ENCODE measurements at places on chromosomes 16 and 17.
A peak's percentile ranks its signal among the peaks of the same experiment; 100 is the strongest.

DNA sequence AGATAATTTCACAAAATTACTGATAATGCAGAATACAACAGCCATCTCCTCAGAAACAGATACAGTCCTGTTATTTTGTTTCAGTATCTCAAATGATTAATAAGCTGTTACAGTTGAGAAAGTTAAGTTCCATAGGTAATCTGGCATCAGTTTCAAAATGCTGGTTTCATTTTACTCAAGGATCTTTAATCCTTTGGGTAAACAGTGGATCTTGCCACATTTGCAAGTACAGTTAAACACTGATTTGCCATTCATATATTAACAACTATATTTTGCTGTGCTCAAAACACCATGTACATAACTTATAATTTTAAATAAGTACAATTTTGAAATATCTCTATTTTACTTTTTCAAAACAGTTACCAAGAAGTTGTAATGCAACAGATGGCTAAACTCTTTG lies 31.2 kb downstream of the RPGRIP1L start:
- DNase-seq: no peak

- DNase-seq: no peak
Observed at GRCh38 chr16:85733155-85733838, 17.6 kb downstream of the C16orf74 start.

DNA sequence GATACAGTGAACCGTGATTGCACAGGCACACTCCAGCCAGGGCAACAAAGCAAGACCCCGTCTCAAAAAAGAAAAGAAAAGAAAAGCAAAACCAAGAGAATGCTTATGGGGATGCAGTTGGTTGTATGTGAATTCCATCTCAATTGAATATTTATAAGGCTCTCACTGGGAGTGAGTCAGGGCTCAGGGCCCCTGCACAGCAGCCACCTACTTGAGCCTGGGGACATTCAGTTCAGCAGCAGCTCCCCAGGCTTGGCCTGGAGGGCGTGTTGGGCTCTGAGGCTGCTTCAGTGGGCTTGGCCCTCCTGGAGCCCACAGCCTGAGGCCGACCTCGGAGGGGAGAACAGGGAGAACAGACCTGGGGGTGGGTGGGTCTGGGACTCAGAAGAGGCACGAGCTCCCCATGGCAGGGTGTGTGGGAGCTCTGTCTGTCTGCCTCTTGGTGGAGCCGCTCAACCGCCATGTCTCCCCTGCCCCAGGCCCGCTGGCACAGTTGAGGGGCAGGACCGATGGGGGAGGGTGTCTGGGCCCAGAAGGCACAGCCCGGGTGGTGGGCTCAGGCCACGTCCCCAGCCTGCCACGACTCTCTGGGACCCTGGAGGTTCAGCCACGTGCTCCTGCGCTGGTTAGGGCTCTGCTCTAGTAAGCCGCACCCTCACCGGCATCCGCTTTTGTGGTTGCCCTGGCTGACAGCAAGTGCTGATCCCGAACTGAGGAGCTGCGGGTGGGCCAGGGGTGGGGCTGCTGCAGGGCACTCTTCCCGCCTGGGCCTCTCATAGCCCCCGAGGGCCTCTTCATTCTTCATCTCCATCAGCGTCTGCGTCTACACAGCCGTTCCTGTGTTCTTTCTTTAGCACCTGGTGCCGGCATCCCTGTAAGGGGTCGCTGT lies 24.8 kb downstream of the ZFPM1 start:
- no peak for DNase-seq

DNA sequence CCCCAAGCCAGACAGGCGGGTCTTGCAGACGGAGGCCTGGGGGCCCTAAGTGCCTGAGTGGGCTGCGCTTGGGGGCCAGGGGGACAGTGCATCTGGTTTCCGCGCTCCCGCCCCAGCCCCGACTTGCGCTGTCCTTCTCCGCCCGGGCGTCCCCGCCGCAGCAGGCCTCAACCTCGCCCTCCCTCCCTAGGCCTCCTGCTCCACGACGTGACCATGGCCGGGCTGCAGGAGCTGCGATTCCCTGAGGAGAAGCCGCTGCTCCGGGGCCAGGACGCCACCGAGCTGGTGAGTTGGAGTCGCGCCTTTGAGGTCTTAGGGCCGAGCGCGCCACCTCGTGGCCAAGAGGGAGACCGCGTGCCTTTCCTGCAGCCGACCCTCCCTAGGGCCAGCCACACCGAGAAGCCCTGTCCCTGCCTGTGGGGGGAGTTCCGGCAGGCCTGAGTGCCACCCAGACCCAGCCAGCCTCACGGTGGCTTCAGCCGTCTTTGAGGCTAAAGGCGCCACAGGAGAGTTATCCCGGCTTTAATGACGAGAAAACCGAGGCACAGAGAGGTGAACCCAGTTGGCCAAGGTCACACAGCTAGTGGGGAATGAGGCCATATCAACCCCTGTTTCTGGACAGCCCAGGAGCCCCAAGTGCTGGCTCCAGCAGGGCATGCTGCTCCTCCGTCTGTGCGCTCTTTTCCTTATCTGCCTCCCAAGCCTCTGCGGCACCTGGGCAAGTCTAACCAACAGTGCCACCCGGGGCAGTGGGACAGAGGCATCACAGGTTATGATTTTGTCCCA lies 12.2 kb upstream of the NDRG4 start:
- peak; percentile 59 for DNase-seq

- DNase-seq: no peak
Observed at GRCh38 chr16:31464348-31464769, 5.1 kb downstream of the ARMC5 start.

- no peak for DNase-seq
Observed at GRCh38 chr16:86261379-86261778, 248.9 kb upstream of the FOXF1 start.

DNA sequence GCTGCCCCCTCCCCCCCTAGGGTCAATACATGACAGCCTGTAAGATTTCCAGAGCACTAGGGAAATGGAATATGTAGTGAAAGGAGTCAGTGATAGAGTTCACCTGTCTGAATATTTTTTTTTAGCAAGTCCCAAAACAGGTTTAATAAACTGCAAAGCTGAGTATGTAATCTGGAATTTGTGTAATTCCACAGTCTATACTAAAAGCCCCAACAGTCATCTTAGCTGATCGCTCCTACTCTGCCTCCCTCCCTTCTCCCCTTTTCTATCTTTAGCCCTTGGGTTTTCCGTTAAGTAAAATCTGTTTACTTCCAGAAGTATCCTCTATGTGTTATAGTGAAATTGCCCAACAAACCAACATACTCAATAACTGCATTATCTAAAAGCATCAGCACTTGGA lies 3.5 kb downstream of the CDH13 start:
- DNase-seq: no peak

DNA sequence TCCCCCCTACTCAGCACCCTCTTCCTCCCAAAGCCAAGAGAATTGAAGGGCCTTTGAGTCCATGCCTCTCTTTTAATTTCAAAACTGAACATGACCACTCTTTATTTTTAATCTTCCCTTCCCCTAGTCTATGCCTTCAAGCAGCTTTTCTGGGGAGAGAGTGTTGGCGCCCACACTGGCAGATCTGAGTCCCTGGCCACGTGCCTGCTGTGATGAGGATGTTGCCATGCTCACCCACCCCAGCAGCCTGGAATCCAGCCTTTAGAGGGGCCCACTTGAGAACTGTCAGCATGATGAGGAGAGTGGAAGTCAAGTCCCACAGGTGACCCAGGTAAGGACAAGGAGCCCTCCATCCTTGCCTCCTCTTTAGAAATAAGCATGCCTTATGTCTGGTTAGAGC lies 20.3 kb upstream of the CACNG3 start:
- DNase-seq: no peak

DNA sequence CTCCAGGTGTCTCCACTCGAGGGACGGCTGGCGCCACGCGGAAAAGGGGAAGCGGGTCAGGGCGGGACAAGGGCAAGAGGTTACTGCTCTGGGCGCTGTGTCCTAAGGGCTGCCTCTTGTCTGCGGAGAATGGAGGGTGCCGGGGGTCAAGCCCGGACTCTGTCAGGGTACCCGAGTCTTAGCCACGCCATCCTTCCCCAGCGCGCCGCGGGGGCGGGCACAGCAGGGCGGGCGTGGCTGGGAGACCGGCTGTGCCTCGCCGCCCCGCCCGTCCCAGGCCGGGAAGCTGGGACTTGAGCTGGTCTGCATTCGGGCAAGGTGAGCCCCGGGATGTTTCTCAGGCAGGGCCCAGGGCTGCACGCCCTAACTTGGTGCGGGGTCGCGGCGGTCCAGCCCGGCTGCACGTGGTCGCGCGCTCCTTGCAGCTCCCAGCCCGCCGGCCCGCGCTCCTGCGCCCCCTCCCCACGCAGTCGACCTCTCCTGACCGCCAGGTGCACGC lies 6.2 kb upstream of the ACTG1 start:
- DNase-seq: peak; percentile 17

DNA sequence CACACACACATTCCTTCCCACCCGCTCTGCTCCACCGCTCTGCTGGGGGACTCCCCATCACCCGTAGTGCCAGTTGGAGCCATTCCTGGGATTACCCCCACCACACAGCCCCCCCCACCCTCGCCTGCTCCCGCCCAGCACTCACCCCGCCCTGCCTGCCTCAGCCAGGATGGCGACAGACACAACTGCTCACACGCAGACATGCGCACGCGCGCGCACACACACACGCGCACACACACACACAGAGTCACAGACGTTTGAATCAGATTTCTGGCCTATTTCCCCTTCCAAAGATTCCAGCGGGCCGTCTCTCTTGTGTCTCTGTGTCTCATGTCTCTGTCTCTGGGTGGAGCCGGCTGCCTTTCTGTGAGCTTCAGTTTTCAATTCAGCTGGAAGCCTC lies 4.4 kb downstream of the CACNA1G start:
- DNase-seq: no peak
